ENCODE measurements at places on chromosomes 16 and 17. TPM values are rescaled to one million over a fixed set of nuclear protein-coding genes. Genes with fewer than 3 reads are reported as not detected.

ZPBP2 gene
- 0.67 TPM for total RNA-seq

CDK3 gene
- total RNA-seq = 5.3 TPM

NSRP1 gene
- total RNA-seq = 20.3 TPM

KRT15 gene
- total RNA-seq = not detected

FBXO39 gene
- total RNA-seq = not detected

- H3K4me1 ChIP-seq = peaks cover 16% of the 10 kb centered on the region
- DNase-seq = no peak
- no peaks in the 10 kb centered on the region for H3K27me3 ChIP-seq
- no peaks in the 10 kb centered on the region for H3K36me3 ChIP-seq
Observed at GRCh38 chr16:11333010-11333409, 12.2 kb upstream of the RMI2 start.

DNA sequence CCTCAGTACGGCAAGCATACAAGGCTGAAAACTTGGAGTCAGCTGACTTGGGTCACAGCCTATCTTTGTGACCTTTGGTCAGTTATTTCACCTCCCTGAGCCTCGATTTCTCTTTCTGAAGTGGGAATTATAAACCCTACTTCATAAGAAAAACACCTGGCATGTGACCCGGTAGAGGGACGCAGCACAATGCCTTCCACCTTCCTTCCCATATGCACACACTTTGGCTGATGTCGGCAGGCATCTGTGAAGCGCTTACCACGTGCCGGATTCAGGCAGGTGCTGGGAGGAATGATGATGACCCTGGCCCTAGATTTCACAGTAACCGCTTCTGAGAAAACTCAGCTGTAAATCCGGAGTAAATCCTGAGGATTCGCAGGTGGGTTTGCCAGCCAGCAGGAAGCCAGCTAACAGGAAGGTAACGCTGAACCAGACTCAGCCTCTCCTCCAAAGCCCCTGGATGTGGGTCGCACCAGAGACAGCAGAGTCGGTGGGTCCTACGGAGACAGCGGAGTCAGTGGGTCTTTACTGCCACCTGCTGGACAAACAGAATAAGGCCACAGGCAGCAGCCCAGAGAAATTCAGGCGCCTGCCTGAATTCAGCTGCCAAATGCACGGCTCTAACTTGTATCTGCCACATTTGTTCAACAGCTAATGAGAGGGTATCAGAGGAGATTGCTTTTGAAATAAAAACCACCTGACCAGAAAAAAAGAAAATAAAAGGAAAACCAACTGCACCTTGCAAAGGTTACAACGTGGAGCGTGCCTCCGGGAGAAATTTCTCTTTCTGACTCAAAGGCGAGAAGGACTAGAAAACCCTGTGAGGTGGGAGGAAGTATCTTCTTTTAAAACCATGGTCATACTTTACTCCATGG, 16.6 kb downstream of the COPRS start:
- no peaks in the 10 kb centered on the region for H3K27me3 ChIP-seq
- DNase-seq = no peak
- no peaks in the 10 kb centered on the region for H3K4me1 ChIP-seq
- no peaks in the 10 kb centered on the region for H3K36me3 ChIP-seq
- H3K4me3 ChIP-seq = no peak overlapping the region
- no peak overlapping the region for H3K27ac ChIP-seq

DNA sequence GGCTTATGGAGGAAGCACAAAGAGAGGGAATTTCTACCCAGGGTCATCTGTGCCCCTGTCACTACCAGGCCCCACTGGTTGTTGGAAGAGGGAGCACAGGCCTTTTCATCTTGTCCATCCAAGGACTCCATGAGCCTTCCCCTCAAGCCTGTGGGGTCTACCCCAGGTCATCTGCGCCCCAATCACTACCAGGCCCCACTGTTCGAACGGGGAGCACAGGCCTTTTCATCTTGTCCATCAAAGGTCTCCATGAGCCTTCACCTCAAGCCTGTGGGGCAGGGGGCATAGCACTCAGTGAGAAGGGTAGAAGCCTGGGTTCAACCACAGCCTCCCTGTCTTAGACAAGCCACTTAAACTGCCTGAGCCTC, 101.5 kb upstream of the CDH5 start:
- no peak for DNase-seq
- H3K36me3 ChIP-seq = no peaks in the 10 kb centered on the region
- no peak overlapping the region for H3K4me3 ChIP-seq
- H3K4me1 ChIP-seq = no peaks in the 10 kb centered on the region
- no peaks in the 10 kb centered on the region for H3K27me3 ChIP-seq

- no peaks in the 10 kb centered on the region for H3K36me3 ChIP-seq
- no peak overlapping the region for H3K27ac ChIP-seq
- DNase-seq = no peak
- H3K4me3 ChIP-seq = no peak overlapping the region
- no peaks in the 10 kb centered on the region for H3K27me3 ChIP-seq
- no peaks in the 10 kb centered on the region for H3K4me1 ChIP-seq
Observed at GRCh38 chr16:87471278-87472141, 21.3 kb downstream of the ZCCHC14 start.

- no peaks in the 10 kb centered on the region for H3K36me3 ChIP-seq
- no peaks in the 10 kb centered on the region for H3K4me1 ChIP-seq
- DNase-seq = no peak
- H3K27me3 ChIP-seq = no peaks in the 10 kb centered on the region
- no peak overlapping the region for H3K27ac ChIP-seq
Observed at GRCh38 chr17:155576-155975, 18.2 kb downstream of the SCGB1C2 start.

DNA sequence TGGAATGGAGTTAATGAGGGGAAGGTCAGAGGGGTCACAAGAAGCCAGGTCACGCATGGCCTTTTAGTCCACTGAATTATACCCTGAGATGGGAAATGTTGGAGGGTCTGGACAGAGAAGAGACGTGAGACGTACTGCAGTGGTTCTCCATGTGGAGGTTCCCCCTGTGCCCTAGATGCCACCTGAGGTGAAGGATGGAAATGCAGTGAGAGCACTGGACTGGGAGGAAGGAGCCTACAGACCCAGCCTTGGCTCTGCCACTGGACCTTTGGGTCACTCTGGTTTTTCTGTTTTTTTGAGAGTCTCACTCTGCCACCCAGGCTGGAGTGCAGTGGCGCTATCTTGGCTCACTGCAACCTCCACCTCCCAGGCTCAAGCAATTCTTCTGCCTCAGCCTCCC, 1.8 kb upstream of the PLSCR3 start:
- no peak for DNase-seq
- H3K36me3 ChIP-seq = no peaks in the 10 kb centered on the region
- no peak overlapping the region for H3K4me3 ChIP-seq
- H3K4me1 ChIP-seq = no peaks in the 10 kb centered on the region
- H3K27ac ChIP-seq = no peak overlapping the region

- no peak for DNase-seq
- peaks cover 62% of the 10 kb centered on the region for H3K36me3 ChIP-seq
- no peak overlapping the region for H3K4me3 ChIP-seq
- no peaks in the 10 kb centered on the region for H3K4me1 ChIP-seq
- H3K27ac ChIP-seq = no peak overlapping the region
Observed at GRCh38 chr16:9107025-9107970, 15.9 kb downstream of the HAPSTR1 start.

- H3K36me3 ChIP-seq = no peaks in the 10 kb centered on the region
- no peak overlapping the region for H3K4me3 ChIP-seq
- no peak for DNase-seq
- H3K4me1 ChIP-seq = peaks cover 14% of the 10 kb centered on the region
- no peak overlapping the region for H3K27ac ChIP-seq
Observed at GRCh38 chr17:64441772-64442540, 7.0 kb upstream of the MILR1 start.

GRCh38 chr17:45578516-45579455, 88.3 kb upstream of the PLEKHM1 start:
- no peak overlapping the region for H3K4me3 ChIP-seq
- H3K4me1 ChIP-seq = peaks cover 37% of the 10 kb centered on the region
- DNase-seq = no peak
- H3K27me3 ChIP-seq = no peaks in the 10 kb centered on the region

DNA sequence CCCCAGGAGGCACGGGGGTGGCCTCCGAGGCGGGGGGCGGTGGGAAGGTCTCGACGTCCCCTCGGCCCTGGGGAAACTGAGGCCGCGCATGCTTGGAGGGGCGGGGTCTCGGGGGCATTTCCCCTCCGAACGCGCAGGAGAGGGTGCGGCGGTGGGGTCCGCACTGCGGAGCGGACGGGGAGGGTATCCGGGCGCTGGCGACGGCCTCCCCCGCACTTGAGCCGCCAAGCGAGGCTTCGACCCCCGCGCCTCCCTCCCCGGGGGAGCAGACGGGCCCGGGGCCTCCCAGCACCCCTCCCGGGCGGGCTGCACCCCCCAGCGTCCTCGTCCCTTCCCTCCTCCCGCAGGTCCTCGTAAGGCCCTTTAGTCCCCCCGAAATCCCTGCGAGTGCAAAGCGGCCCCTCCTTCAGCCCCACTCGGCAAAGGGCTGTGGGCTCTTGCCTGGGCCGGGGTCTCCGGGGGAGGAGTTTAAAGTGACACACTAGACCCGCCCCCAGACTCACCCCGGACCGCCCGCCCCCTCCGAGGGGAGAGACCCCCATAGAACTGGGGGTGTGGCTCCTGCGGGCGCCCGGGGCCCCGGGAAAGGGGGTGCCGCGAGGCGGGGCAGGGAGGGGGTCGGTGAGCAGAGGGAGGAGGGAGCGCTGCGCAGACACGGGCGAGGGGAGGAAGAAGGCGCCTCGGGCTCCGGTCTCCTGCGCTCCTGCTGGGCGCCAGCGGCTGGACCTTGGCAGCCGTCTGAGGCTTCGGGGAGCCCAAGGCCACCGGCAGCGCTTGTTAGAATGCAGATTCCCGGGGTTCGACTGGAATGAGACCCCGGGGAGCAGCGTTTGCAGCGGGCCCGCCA, 632 bp downstream of the BAIAP3 start:
- no peak overlapping the region for H3K4me3 ChIP-seq
- H3K36me3 ChIP-seq = no peaks in the 10 kb centered on the region
- H3K4me1 ChIP-seq = peaks cover 9% of the 10 kb centered on the region
- no peak for DNase-seq
- no peak overlapping the region for H3K27ac ChIP-seq

DNA sequence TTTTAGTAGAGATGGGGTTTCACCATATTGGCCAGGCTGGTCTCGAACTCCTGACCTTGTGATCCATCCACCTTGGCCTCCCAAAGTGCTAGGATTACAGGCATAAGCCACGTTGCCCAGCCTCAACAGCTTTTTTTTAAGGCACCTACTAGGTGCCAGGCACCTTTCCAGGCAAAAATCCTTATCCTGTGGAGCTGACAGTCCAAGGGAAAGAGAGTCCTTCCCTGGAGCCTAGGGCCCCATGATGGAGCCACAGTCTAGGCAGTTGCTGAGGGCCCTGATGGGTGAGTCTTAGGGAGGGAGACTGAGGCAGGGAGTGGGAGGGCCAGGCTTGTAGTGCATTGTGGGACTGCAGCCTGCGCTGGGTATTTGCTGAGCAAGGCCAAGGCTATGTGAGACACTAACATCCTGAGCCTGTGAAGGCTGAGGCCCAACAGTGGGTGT, 79.6 kb upstream of the TOB1 start:
- H3K4me3 ChIP-seq = no peak overlapping the region
- H3K27ac ChIP-seq = no peak overlapping the region
- DNase-seq = no peak
- no peaks in the 10 kb centered on the region for H3K27me3 ChIP-seq

DNA sequence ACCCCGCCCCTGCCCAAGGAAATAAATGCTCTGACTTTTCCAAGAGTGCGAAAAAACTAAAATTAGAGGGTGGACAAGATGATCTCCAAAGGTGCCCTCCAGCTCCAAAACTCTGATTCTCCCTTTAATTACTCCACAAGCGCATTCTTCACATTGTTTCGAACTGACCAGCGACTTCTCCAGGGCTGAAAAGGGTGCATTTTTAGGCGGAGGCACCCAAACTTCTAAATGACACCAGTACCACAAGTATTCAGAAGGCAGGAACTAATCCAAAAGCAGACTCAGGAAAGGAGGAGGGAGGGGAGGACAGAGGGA, 750 bp downstream of the ZFHX3 start:
- no peaks in the 10 kb centered on the region for H3K27me3 ChIP-seq
- peaks cover 32% of the 10 kb centered on the region for H3K4me1 ChIP-seq
- H3K36me3 ChIP-seq = no peaks in the 10 kb centered on the region
- H3K4me3 ChIP-seq = peak overlapping the region; percentile 80

DNA sequence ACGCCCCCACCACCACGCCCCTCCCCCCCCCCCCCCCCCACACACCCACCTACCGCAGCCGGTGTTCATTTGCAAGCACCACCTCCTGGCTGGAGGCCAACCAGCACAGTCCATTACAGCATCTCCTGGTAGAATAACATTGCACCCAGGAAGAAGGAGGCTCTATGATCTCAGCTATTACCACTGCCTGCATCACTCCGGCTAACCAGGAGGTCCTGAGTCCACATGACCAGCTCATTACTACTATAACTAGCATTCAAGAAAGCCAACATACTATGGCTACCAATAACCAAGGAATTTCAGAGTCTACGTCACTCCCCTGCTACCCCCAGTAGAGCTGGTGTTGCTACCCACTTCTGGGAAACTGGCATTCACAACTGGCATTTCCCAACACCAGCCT, 81.1 kb upstream of the ALOX12 start:
- H3K36me3 ChIP-seq = no peaks in the 10 kb centered on the region
- no peaks in the 10 kb centered on the region for H3K27me3 ChIP-seq
- peaks cover 4% of the 10 kb centered on the region for H3K4me1 ChIP-seq
- H3K4me3 ChIP-seq = no peak overlapping the region

DNA sequence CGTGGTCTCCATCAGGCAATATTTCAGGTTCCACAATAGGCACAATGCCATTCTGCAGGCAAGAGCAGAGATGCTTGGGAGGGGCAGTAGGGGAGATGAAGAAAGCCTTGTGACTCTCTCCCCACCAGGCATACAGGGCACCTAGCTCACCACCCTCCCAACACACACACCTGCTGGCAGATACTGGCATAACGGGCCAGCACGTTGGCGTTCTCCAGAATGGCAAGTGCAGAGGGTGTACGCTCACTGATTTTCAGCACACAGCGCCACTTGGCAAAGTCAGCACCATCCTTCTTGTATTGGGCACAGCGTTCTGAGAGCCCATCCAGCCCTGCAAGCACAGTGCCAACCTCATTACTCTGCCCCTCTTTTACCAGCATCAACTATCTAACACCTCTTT, 2.2 kb downstream of the ALDOC start:
- H3K4me3 ChIP-seq = no peak overlapping the region
- DNase-seq = no peak

- H3K4me3 ChIP-seq = no peak overlapping the region
- no peak overlapping the region for H3K27ac ChIP-seq
- no peak for DNase-seq
- H3K4me1 ChIP-seq = no peaks in the 10 kb centered on the region
Observed at GRCh38 chr17:29825604-29826003, 104.4 kb downstream of the SSH2 start.

DNA sequence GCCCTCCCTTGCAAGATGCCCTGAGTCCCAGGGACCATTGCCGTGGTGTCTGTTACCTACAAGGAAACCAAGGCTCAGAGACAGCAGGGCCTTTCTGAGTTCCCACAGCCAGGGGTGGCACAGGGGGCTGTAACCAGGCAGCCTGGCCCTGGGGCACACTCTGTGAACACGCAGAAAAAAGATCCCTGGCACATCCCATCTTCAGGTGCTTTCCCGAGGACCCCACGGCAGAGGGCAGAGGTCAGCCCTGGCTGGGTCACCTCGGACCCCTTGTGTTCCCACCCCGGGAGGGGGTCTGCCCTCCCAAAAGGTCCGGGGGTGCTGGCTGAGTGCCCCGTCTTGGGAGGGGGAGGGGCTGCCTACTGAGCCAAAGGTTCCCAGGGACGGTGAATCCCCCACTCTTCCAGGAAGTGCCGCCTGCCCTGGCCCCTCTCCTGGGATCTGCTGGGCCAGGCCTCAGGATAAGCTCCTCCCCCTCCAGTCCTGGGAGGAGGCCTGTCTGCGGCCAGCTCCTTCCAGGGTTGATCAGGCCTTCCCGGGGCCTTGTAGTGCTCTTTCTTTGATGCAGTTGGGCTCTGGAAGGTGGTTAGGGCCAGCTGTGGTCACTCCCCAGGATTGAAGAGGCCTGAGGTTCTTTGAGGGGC, 8.1 kb downstream of the GLIS2 start:
- no peaks in the 10 kb centered on the region for H3K36me3 ChIP-seq
- H3K4me3 ChIP-seq = no peak overlapping the region
- no peak for DNase-seq
- H3K27ac ChIP-seq = no peak overlapping the region
